EL (cell line): ENCODE measurements at places on chromosomes 6 and 20.
A peak's percentile ranks its signal among the peaks of the same experiment; 100 is the strongest.

GRCh38 chr20:53713328-53714056 lies 119.9 kb upstream of the ZNF217 start:
- no peak for DNase-seq

- no peak for DNase-seq
These were observed 5.1 kb downstream of the ELOVL2 start for GRCh38 chr6:11039040-11039439.

- DNase-seq, result no peak
These were observed 3.2 kb downstream of the TTBK1 start for GRCh38 chr6:43246301-43247113.

GRCh38 chr6:31737991-31738979 lies 1.5 kb upstream of the MSH5 start:
- peak; percentile 81 for DNase-seq

GRCh38 chr6:30396833-30397479 lies 52.0 kb downstream of the RPP21 start:
- DNase-seq, result peak; percentile 73

GRCh38 chr6:159913375-159913774 lies 22.6 kb downstream of the MAS1 start:
- DNase-seq, result no peak

- DNase-seq, result peak; percentile 66
These were observed 1.1 kb upstream of the MRGBP start for GRCh38 chr20:62795023-62795761.

DNA sequence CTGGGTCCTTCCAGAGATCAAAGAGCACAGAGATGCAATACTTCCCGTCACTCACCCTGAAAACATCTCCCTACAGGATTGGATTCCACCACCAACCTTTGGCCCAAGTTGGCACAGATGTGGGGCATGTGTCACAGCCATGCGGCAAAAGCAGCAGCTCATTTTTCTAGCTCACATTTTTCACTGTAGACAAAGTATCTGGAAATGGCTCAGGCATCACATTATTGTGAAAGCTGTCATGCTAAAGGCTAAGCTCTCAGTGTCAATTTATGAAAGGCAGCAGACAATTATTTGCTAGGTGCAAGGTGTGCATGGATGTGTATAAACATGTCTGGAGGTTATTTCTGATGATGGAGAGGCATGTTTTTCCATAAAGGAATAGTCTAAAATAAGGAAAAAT lies 248.8 kb upstream of the PRND start:
- DNase-seq, result no peak

- DNase-seq, result no peak
These were observed 783.7 kb downstream of the FRK start for GRCh38 chr6:115276881-115277565.

GRCh38 chr20:7806831-7807230 lies 133.4 kb downstream of the HAO1 start:
- no peak for DNase-seq

GRCh38 chr6:41497994-41498393 lies 48.2 kb upstream of the FOXP4 start:
- peak; percentile 36 for DNase-seq

- DNase-seq, result peak; percentile 63
These were observed 96.8 kb downstream of the ANKRD60 start for GRCh38 chr20:58131551-58132142.

- peak; percentile 95 for DNase-seq
These were observed 37.0 kb downstream of the BCKDHB start for GRCh38 chr6:80143419-80143937.

- DNase-seq, result no peak
These were observed 58.4 kb upstream of the ARMH2 start for GRCh38 chr6:24856901-24857670.

DNA sequence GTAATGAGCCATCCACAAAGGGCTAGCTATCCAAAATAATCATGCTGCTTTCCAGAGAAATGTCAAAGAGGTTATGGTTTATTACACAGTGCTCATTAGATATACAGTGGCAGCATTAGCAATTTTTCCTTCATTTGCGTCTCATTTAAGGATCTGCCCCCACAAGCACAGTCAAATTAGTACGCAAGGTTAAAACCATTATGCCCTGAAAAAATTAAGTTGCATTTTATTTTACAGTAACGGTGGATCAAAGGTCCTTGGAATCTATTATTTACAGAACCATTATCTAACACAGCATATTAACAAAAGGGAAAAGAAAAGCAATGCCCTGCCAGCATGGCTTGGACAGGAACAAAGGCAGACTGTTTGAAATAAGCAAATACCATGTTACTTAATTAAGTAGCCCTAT lies 144.8 kb downstream of the PDSS2 start:
- DNase-seq, result no peak

DNA sequence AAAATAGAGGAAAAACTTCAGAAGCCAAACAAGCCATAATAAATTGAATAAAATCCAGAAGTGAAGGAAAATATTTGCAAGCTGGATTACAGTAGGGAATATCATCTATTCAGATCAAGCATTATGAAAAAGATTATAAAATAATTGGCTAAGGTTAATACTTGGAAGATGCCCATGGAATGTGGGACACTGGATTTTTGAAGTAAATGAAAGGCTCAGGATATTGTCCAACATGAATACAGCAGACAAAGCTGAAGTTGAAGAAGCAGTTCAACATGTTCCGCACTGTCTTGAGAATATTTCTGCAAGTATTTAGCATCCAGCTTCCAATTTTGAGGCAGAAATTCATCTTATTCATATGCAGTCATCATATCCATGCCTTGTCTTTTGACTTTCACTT lies 1278.4 kb upstream of the GJE1 start:
- DNase-seq, result no peak

DNA sequence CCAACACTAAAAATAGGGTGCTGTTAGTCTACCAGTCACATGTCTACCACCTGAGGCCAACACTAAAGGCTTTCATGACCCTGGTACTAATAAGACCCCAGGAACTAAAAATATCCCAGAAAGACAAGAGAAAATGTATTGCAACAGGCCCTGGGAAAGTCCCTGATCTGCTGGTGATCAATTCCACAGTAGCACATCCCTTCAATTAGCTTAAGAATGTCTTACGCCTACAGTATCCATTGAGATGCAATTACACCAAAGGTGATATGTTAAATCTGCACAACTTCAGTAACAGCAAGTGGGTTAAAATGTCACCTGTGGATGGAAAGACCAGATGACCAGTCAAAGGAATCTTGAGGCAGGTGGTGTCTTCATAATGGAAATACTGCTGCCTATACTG lies 3.1 kb downstream of the SEMG1 start:
- DNase-seq, result no peak

DNA sequence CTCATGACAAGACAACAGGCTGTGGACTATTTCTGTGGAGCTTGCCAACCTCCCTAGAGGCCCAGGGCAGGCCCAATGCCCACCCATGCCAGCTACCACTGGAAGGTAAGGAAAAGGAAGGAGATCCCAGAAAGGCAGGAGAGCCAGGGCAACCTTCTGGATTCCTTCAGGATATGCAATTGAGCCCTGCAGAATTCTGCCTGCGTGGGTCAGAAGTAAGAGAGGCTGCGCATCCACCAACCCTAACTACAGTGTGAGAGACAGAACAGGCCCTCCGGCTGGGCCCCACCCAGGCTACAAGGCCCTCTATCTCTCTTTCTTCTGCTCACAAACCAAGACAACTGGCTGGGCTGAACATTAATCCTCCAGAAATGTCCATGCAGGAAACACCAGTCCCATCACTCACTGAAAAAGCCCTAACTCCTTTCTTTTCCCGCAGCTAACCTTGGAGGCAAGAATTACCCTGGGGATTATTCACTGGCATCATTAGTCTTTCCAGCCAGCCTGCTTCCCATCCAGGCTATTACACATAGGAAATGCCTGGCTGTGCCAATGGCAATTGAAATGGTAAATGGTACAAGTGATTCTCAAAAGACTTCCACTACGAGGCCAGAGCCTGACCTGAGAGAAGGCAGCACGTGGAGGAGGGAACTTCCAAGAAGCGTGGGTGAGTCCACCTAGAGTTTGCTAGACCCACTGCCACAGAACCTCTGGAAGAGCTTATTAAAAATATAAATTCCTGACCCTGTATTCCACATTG lies 15.2 kb downstream of the MAP1LC3A start:
- DNase-seq, result no peak

DNA sequence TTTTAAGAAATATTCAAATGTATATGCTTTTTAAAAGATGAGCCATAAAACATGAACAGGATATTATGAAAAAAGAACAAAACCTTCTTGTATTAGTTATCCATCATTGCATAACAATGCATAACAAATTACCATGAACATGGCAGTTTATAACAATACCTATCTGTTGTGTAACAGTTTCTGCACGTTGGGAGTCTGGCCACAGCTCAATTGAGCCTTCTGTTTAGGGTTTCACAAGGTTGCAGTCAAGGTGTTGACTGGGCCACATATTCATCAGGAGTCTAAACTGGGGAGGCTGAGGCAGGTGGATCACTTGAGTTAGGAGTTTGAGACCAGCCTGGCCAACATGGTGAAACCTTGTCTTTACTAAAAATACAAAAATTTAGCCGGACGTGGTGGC lies 149.4 kb upstream of the SMLR1 start:
- DNase-seq, result no peak

DNA sequence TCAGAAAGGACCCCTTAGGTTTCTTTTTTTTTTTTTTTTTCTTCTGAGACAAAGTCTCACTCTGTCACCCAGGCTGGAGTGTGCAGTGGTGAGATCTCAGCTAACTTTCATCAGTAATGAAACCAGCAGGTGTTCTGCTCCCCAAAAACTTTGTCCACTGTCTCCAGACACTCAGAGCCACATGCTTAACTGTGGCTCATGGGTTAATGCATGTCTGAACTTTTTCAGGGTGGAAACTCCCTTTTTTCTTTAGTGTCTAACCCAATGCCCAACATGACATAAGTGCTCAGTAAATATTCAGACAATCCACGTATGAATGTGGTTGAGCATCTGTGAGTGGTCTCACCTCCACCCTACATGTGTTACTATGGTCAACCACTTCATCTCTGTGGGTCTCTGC lies 45.4 kb downstream of the MYB start:
- no peak for DNase-seq

- peak; percentile 89 for DNase-seq
These were observed 189.3 kb downstream of the PREX1 start for GRCh38 chr20:48638546-48638945.

DNA sequence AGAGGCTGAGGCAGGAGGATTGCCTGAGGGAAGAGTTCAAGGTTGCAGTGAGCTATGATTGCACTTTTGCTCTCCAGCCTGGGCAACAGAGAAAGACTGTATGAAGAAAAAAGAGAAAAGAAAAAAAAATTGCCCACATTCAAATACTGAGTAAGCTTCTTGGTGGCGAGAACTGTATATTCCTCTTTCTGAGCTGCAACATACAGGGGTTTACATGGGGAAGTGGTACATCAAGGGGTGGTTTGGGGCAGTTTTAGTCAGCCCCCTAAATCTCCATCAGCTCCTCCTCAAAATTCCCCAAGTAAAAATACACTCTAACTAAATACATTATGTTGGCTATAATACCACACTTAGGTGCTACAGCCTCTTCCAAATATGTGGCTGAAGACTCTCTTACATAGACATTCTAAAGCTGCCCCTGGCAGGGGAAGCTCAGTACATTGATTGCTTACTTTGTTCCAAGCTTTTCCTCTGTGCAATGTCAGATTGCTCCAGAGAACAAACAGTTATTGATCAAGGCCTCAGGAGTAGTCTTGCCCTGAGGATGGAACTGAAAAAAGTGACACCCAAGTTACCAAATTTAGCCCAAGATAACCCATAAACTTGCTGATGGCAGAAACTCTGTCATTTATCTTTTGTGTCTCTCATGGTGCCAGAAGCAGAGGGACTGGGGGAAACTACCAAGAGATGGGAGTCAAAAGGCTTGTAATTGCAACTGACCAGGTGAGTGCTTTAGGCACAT lies 107.4 kb upstream of the RIPOR2 start:
- no peak for DNase-seq

DNA sequence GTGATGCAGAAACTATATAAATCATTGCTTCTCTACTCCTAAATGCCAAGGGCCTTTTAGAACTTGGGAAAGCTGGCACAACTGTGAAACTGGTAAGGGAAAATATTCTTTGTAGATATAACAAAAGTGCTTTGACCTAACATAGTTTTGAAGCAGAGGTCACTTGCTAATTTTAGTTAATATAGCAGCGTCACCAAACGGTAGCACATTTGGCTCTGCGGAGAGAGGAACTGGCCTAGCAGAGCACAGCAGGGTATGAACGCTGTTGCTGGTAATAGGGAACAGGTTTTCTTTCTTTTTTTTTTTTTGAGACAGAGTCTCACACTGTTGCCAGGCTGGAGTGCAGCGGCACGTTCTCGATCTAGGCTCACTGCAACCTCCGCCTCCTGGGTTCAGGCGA lies 67.4 kb downstream of the ECT2L start:
- no peak for DNase-seq

DNA sequence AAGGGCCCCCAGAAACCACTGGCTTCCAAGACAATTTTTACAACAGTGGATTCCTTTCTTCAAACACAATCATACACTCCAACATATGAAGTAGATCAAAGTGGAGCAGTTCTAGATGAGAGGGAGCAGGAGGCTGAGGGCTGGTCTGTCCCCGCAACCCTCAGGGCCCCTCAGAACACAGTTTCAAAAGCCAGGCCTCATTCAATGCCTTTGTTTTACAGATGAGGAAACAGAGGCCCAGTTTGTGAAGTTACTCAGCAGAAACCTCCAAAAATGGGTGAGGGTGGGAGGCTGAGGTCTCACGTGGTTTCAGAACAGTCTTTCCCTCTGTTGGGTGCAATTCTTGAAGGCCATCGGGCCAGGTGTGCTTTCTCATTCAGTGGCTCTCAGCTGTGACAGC lies 134.9 kb downstream of the SCML4 start:
- DNase-seq, result no peak

GRCh38 chr6:157976345-157977175 lies 5.1 kb upstream of the SYNJ2 start:
- no peak for DNase-seq

- no peak for DNase-seq
These were observed 19.1 kb downstream of the MYT1 start for GRCh38 chr20:64183313-64183712.

DNA sequence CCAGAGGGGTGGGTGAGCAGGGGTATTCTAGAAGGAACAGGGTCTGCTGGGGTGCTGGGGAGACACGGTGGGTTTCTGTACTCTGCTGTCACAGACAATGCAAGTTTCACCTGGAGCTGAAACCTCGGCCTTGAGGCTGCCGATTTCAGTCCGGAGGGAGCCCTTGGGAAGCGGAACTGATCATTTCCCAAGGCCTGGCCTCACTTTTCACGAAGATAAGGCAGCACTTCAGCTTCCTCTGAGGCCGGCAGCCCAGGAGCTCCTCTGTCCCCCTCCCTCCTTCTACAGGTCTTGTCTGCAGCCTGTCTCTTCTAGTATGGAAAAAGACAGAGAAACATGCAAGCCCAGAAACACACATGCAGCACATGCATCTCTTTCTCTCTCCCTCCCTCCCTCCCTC lies 242.1 kb downstream of the CDC5L start:
- no peak for DNase-seq

GRCh38 chr6:56475736-56476457 lies 166.8 kb downstream of the DST start:
- DNase-seq, result peak; percentile 45

DNA sequence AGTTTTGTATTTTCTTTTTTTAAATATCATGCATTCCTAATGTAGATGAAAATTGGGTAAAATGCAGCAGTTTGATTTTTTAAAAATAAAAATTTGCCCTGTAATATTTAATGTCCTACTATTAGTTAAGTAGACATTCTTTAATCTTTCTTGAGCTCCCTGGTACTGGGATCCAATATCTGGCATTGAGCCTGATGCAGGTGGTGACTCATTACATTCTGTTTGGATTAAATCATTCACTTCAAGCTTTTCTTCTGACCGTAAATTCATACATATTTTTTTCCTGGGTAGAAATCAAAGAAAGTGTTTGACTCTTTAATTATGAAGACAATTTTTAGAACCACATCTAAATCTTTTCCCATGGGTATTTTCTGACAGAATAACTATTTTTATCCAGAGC lies 768.8 kb upstream of the SLC35B3 start:
- DNase-seq, result peak; percentile 92
